ENCODE measurements at places on chromosomes 16 and 17.

GRCh38 chr16:27234603-27235002 is 31.3 kb downstream of the KDM8 start:
- DNase-seq, result no peak

DNA sequence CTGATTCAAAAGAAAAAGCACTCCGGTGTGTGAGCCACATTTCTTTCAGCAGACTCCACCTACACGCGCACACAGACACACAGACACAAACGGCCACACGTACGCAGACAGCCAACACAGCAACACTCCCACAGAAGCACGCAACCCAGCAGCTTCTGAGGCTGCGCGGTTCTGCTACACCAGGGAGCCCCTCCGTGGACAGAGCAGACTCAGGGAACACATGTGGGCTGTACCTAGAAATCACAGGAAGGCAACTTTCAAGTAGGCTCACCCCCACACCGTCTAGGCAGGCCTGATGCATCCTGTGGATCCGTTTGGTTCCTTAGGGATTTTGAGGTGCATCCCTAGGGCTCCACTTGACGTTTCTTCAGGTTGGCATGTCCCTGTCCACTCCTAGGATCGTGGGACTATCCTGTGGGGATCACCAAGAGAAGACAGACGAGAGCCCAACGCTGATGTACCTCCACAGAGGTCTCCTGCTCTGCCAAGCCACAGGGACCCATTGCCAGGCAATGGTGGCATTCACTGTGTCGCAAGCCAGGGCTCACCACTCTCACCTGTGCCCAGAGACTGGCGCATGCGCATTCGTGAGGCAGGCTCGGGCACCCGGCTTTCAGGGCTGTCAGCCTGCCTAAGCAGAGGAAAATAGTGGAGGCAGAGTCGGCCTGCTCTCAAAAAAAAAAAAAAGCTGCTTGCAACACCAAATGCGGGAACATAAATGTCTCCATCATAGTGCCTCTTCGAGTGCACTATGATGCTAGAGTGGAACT is 2333.3 kb downstream of the TP53TG3F start:
- DNase-seq, result no peak

DNA sequence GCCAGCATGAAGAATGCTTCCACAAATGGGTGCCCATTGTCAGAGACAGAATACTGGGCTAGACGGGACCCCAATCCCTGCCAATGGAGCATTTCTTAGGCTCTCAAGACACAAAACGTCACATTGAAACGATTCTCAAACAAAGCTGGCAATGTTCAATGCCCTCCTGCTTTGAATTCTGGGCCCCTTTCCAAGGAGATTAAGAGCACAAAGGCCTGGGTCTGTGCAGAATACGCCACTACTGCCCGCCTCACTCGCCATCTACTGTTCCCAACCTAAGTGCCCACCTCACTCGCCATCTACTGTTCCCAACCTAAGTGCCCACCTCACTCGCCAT is 9.7 kb downstream of the CFAP20 start:
- DNase-seq, result no peak

DNA sequence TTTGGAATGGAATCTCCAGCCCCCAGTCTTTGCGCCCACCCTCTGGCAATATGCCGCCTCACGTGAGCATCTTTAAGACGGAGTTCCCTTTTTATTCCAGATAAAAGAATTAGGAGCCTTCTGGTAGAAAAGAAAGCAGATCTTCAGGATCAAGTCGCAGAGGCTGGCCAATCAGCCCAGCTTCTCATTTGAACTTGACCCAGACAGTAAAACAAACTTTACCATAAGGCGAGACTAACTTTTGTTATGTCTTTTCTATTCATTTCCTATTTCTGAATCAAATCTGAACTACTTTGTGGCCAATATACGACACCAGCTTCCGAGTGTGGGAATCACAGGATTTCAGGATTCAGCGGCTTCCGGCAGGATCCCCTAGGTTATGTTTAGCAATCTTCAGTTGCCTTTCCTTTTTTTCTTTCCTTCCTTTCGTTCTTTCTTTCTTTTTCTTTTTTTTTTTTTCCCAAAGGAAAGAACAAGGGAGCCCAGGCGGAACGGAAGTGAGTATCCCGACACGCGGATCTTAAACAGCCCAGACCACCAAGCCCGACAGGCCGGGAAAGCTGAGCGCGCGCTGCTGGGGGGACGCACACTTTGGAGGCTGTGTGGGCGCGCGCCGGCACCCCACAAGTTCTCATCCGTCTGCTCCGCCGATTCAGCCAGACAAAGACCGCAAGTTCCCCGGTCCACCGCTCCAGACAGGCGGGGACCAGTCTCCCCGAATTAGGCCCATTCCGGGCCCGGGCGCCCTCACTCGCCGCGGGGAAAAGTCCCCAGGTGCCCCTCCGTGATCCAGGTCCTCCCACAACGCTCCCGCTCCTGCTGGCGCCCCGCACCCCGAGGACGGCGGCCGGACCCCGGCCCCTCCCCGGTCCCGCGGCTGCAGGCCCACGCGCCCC is 633 bp downstream of the TBC1D16 start:
- DNase-seq, result peak; percentile 59

DNA sequence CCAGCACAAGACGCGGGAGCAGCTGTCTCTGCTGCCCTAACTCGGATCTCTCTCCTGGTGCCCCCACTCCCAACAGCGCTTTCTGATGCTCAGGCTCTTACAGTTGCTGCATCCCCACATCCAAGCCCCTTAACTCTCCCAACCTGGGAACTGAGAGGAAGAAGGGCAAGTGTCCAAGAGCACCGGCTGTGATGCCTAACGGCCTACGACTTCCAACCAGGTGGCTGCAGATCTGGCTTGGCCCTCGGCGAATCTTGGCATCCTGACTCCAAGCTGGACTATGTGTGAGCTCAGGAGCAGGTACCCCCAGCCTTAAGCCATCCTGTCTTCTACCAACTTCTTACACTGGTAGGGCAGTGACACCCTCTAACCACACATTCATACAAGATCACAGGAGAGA is 38.3 kb upstream of the RCVRN start:
- DNase-seq, result no peak

GRCh38 chr17:60353773-60354172 is 38.2 kb downstream of the USP32 start:
- no peak for DNase-seq

DNA sequence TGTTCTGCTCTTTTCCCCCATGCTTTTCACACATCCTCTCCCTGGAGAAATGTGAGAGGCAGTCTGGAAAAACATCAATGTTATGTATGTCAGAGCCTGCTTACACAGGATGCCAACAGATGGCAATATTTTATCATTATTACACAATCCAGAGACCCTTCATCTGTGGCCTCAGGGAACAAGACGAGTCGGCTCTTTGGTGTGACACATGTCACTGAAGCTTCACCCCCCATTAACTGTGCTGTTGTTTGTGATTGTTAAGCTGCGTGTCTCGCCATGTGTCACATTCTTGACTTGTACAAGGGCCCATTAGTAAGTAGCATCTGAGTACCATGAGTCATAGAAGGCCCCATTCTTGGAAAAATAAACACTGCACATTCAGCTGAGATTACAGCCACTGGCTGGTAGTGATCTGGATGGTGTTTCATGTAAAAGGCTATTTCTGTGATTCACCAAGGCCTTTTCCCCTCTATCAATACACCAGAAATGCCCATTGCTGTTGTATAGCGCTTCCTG is 682.1 kb upstream of the SOX9 start:
- DNase-seq, result no peak

DNA sequence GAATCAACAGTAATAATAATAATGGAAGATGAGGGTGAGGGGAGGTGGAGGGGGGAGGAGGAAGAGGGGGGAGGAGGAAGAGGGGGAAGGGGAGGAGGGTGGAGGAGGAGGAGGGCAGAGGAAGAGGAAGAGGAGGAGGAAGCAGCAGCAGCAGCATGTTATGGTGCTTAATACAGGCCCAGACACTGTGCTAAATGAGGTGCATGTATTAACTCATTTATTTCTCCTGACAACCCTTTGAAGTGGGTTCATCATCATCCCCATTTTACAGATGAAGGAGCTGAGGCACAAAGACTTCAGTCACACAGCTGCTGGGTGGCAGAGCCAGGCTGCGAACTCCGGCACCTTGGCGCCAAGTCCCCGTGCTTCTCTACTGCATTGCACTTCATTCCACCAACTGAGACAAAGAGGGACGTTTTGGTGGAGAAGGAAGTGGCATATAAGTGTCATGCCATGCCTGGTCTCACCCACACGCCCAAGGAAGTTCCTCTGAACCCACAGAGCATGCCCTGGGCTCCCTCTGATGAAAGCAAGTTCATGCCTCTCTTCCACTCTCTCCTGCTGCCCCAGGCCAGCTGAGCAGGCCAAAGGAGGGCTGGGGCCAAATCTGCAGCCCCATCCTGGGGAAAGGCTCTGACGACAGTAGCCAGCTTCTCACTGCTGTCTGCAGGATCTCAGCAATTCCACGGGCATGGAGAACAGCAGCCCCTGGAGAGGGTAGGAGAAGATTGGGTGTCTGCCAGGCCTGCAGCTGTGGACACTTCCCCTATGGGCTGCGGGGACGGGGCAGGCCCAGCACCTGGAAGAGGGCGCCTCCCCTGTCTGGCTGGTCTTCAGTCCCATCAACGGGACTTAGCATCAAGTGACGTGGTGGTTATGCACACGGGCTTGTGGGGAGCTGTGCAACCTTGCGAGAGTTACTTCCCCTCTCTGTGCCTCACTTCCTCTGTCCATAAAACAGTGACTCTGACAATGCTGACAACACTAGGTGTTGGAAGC is 21.8 kb downstream of the XYLT1 start:
- peak; percentile 86 for DNase-seq

DNA sequence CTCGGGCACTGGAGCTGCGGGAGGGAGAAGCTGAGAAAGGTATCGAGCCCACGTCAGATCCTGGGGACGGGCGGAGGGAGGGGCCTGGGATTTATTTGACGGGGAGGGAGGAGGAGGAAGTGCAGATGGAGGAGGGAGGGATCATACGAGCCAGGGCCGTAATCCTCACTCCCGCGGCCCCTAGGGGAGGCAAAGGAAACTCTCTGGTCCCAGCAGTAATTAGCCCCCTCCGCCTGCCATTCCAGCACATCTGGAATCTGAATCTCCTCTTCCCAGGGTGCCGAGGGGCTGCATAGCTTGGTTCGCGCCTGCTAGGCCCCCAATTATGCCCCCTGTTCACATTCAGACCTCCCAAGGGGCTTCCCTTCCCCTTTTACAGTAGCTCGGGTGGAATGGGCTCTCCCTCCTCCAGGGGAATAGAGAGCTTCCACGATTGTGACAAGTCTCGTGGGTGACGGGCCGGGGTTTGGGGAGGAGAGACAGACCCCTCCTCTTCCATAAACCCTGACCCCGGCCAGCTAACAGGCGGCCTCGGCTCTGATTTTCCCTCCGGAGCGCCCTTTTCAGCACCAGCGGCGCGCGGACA is at the start of gene SEZ6L2:
Gene SEZ6L2, minus strand, starts transcription at position 35 of the 586 bp plus-strand sequence. CDS start 531 bp downstream, outside the sequence.
- DNase-seq, result peak; percentile 75

- DNase-seq, result no peak
These were observed 239.4 kb downstream of the MRTFB start for GRCh38 chr16:14310519-14310991.

GRCh38 chr16:50093607-50094539 is 28.1 kb downstream of the HEATR3 start:
- DNase-seq, result peak; percentile 92

DNA sequence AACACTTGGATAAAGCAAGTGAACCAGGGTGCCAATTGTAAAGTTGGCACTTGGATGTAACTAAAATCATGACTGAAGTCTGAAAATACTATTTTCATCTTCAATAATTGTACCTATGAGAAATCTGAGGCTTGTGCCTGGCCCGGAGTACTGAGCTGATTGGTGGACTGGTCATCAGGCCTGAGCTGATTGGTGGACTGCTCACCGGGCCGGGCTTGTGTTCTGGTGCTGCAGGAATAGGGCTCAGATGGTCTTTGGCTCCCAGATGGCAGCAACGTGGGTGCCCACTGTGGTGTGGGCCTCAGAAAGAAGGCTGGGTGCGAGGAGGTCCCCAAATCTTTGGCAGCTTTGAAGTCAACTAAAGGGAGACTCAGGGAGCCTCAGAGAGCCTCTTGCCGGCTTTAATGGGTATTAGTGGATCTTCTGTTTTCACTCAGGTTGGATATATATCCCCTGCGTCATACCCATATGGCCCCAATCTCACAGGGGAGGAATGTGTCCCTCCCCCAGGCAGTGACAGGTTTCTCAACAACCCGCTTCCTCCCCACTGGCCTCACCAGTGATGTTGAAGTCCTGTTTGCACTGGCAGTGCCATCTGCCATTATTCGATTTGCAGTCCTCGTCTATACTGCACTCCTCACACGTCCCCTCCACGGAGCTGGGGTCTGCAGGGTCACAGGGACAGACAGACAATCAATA is 4.7 kb downstream of the UMOD start:
- no peak for DNase-seq

DNA sequence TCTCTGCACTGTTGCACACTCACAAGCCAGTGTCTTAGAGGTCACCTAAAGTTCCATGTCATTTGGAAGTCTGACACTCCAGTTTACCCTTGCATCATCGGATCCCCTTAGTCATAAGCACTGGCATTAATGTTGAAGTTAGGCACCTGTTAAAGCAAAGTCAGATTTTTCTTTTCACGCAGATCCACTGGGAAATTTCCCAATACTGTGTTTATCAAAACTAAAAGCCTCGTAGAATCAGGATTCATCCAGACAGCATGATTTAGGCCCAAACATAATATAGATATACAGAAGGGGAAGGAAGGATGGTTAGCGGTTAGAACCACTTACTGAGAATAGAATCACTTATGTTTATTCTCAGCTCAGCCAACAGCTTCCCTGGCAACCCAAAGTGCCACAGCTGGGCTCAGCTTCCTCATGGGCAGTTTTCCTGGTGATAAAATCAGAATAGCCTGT is 30.1 kb upstream of the HAPSTR1 start:
- DNase-seq, result peak; percentile 40

GRCh38 chr17:78883089-78883532 is 19.9 kb downstream of the CEP295NL start:
- peak; percentile 94 for DNase-seq

DNA sequence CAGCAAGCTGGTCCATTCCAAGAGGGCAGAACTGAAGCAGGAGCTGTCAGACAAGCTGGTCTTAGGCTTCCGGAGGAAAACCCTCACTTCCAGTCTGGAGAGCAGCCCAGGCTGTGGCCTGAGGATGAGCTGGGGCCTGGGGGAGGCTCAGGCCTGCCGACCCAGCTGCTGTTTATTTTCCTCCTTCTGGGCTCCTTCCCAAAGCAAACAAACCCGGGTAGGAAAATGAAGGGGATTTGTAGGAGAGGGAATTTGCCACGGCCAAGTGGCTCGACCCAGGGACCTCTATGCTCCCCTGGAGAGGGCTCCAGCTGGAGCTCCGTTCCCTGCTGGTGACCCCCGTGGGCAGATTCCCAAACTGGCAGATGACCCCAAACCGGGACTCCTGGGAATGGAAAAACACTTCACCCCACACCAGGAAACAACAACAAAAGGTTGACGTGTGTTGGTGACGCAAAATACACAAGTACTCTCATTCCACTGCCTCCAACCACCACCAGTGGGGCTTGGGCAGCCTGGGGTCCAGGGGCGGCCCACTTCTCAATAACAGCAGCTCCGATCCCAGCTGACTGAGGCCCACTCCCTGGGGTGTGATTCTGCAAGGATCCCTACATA is 8.8 kb downstream of the JUP start:
- no peak for DNase-seq

Measured in inflammatory macrophage treated with lipopolysaccharide for 1 hour (primary cell).